ENCODE measurements at places on chromosomes 5 and 9.

DNA sequence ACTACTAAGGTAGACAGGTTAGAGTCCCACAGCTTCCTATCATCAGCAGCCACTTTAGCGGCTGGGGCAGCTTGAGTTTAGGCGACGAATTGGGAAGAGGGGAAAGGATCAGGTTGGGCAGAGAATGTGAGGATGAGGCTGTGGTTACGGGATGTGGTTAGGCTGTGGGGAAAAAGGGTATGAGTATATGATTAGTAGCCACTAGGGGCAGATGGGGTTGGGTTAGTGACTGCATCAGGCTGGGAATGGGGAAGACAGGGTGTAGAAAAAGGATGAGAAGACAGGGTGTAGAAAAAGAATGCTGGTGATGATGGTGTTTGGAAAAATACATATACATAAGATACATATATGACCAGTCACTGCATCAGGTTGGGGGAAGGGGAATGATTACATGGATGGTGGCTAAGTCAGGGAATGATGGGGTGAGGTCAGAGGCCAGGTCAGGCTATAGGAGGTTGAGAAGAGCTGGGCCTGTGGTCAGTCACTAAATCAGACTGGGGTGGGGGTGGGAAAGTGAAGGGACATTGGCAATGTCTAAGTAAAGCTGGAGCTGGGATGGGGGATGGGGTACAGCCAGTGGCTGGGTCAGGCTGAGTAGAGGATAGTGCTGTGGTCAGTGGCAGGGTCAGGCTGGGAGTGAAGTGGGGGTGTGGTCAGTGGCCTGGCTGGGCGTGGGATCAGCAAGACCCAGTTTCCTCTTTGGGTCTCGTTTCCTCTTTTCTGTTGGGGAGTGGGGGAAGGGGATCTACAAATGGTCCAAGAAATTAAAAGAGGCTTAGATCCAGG lies 2.1 kb downstream of the TLN1 start:
- DNase-seq = peak; percentile 62

- no peak for DNase-seq
These were observed 28.8 kb downstream of the OR2K2 start for GRCh38 chr9:111301195-111301594.

DNA sequence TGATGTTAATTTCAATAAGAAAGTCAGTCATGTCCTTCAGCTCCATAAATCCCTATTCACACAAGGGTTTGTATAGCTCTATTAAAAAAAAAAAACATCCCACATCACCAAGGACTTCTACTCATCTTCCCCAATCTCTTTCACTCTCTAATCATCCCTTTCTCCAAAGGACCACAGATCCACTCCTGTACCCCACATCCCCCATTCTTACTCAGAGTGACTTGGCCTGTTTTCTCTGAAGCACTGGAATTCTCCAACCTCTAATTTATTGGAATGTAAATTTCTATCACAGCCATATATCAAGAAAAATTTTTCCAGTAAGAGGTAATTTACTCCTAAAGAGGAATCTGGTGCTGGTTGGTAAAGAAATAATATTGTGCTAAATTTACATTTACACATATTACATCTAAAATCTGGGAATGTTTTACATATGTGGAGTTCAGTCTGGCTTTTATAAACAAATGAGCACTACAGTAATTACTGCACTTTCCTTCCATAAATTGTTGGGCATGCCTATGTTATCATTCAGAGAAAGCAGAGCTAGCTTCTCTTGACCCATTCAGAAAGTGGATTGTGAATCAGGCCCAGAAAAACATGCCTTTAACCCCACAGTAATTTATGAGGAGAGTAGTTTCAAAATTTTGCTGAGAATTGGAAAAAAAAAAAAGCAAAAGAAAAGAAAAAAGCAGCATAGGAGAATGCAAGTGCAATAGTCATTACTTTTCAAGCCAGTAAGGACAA lies 399.5 kb upstream of the TNC start:
- DNase-seq = peak; percentile 90

GRCh38 chr9:37936376-37936775 lies 32.4 kb upstream of the SLC25A51 start:
- DNase-seq = no peak

DNA sequence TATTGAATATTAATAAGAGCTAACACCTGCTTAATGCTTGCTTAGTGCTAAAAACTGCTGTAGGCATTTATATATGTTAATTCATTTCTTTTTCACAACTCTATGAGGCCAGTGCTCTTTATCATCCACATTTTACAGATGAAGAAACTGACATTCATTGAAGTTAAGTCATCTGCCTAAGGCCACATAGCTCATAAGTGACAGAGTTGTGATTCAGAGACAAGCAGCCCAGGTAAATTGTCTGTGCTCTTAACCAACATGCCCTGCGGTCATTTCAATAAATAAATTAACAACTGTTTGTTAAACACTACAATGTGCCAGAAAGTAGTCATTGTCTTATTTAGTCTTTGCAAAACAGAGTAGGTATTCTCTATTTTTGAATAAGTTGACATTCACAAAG lies 1354.4 kb upstream of the C9orf72 start:
- DNase-seq = no peak

- peak; percentile 51 for DNase-seq
These were observed 82.1 kb downstream of the CCDC192 start for GRCh38 chr5:127785098-127785927.

DNA sequence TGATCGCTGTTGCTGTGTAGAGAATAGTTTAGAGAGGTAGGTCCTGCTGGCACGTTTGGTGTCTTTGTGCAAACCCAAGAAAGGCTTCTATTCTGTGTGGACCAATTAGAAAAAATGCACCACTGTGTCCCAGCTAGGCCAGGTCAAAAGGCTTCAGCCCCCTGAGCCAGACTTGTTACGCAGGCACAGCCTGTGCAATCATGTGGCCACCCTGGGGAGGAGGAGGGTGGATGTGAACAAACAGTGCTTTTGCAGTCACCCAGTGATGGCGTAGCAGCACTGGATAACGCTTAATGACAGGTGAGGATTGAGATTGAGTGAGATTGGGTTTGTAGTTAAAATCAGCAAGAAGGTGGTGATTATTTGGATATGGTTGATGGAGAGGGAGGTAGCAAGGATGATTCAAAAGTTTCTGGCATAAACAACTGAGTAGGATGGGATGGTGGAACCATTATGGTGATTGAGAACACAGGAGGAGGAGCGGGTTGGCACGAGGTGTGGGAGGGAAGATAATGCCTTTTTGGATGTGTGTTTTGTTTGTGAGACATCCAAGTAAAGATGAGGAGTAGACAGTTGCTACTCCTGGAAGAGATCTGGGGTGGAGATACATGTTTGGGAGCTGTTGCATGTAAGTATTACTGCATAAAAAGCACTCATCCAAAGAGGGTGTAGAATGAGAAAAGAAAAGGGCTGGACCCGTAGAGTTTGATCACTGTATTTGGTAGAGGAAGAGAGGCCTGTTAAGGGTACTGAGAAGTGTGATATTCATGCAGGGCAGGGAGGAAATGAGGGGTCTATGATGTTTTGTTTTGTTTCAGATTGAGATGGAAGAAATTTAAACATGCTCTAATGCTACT lies 6.7 kb downstream of the GCNT1 start:
- DNase-seq = no peak

DNA sequence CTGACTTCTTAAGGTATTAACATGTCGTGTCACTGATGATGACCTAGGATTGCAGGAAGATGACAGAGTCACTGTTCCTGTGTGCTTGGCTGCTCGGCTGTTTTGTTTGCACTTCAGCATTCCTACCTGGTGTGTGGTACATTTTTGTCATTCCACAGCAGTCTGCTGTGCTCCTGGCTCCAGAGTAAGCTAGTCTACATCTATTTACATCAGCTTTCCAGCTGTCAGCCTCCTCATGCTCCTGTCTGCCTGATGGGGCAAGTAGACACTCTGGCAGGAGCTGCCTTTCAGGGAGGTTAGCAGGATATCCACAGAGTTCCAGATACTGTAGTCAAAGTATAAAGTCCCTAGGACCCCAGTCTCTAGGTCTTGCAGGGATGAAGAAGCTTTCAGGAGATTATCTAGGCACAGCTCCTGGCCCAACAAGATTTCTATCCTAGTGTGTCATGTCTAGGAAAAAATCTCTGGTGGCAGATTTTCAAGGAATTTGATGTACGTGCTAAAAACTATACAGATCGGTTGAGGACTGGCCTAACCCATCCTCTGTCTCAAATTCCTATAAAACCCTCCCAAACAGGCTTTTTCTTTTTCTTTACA lies 28.4 kb downstream of the RUSC2 start:
- DNase-seq = peak; percentile 81

DNA sequence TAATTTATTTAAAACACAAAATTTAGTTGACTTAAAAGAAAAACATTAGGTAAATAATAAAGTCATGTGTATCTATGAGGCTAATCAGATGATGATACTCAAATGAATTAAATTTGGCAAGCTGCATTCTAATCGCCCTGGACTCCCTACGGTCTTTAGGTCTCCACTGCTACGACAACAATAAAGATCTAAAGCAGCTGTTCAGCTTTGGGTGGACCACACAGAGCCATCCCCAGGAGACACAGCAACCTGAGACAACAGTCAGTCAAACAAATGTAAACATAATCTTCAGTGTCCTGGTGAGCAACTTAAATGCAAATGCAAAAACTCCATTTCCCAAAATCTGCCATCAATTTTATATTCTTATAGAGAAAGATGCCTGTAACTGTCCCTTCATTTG lies 65.5 kb downstream of the MCTP1 start:
- no peak for DNase-seq

- no peak for DNase-seq
These were observed 599.5 kb upstream of the PTGER4 start for GRCh38 chr5:40080191-40080590.

- no peak for DNase-seq
These were observed 52.7 kb upstream of the TESK1 start for GRCh38 chr9:35552376-35552775.

GRCh38 chr5:65483546-65484346 lies 2.0 kb upstream of the ADAMTS6 start:
- DNase-seq = no peak

GRCh38 chr5:141879941-141880738 lies 1.9 kb upstream of the PCDH1 start:
- DNase-seq = no peak

GRCh38 chr5:123721675-123722276 lies 209.8 kb downstream of the CSNK1G3 start:
- no peak for DNase-seq

DNA sequence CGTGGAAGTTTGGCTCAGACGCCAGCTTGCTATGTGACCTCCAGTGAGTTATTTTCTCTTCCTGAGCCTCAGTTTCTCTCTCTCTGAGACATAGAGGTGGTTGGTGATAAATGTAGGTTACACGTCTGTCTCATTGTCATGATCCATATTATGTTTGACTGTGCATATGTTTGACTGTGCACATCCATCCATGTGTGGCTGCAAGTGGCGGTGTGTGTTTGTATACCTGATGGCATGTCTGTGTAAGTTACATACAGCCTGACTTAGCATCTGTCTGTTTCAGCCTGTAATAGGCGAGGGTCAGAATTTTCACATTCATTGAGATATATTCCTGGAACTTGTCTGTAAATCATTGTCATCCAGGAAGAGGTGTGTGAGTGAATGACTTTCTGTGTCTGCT lies 3.3 kb downstream of the SPARC start:
- no peak for DNase-seq

GRCh38 chr9:71587576-71588362 lies 180.5 kb downstream of the CEMIP2 start:
- no peak for DNase-seq

- no peak for DNase-seq
These were observed 105.0 kb downstream of the FGF18 start for GRCh38 chr5:171524466-171524865.

- DNase-seq = no peak
These were observed 1.7 kb downstream of the TUT7 start for GRCh38 chr9:86352440-86353077.

GRCh38 chr9:93300585-93301081 lies 116.7 kb downstream of the WNK2 start:
- DNase-seq = no peak

DNA sequence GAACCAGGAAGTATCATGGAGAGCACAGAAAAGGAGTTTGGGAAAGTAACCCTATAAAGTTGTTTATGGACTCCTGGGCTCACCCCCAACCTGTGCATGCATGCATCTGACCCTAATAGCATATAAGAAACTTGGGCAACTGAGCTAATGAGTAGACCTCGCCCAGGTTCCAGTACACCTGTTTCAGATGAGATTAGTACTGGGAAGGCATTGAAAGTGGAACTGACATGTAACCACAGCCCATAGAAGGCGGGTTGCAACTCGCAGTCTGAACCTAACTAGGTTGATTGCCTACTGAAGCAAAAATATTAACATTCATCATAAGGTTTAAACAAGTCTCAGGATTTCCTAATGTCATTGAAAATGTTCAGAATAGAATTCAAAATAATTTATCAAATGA lies 87.0 kb downstream of the WNK2 start:
- no peak for DNase-seq

DNA sequence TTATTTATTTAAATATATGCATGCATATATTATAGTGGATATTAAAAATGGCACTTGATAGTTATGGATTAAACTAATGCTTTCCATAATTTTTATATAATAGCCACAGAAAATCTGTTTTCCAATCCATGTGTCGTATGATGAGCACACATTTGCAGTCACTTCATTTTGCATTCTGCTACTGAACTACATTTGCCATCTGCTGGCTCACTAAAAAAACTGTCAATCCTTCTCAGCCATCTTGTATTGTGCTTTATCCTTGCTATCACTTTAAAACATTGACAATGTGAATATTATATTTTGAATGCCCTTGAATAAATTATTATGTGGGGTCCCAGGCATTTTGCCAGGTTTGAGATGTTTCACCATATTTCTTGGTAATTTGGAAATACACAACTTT lies 586.6 kb downstream of the DNAH5 start:
- no peak for DNase-seq

GRCh38 chr5:181044662-181045305 lies 4.7 kb downstream of the BTNL9 start:
- no peak for DNase-seq

DNA sequence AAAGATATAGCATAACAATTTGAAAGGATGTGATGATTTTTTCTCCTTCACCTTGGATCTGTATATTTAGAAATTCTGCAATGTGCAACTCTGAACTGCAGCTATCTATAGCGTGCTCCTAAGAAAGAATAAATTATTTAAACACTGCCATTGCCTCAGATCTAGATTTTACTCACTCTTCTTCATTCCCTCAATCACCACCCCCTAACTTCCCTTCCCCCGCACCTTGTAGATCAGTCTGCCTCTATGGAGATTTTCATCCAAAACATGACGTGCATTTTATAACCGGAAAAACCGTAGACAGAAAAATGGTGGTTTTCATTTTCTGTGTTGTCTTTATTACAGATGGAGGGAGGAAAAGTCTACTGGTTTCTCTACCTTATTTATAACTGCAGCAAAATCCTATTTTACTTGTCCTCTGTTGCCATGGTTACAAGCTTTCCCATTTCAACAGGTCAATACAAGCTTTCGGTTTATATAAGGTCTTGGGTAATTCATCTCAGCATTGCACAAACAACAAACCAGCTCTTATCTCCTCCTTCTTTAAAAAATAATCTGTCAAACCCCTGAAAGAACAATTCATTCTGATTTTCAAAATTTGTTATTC lies 480.0 kb downstream of the TAF11L14 start:
- no peak for DNase-seq

- DNase-seq = no peak
These were observed 98.4 kb upstream of the HAND1 start for GRCh38 chr5:154576429-154576806.

- DNase-seq = no peak
These were observed 15.8 kb downstream of the CORO2A start for GRCh38 chr9:98176391-98177259.

Measured in AG04449 (cell line).